Activated naive CD4-positive, alpha-beta T cell treated with anti-CD3 and anti-CD28 coated beads for 36 hours (primary cell): ENCODE measurements at places on chromosomes 7 and 10. TPM values are rescaled to one million over a fixed set of nuclear protein-coding genes. Genes with fewer than 3 reads are reported as not detected.

Gene CPED1
- total RNA-seq: not detected

Gene MMP21
- not detected for total RNA-seq

Gene DLX6
- total RNA-seq: not detected

Gene PHYHIPL
- not detected for total RNA-seq

Gene SORBS1
- 0.77 TPM for total RNA-seq

Gene GPR15LG
- not detected for total RNA-seq

Gene PRPS1L1
- total RNA-seq: not detected

Gene PLCE1
- total RNA-seq: 0.05 TPM

Gene ZMYND11
- 10.1 TPM for total RNA-seq

Gene WDR11
- total RNA-seq: 32.4 TPM

Gene CHN2
- not detected for total RNA-seq

Gene ZPBP
- not detected for total RNA-seq

Gene UPK3B
- total RNA-seq: 0.52 TPM

Gene AQP1
- total RNA-seq: 0.48 TPM

GRCh38 chr7:12539681-12540080 is 30.8 kb upstream of the SCIN start:
- no peak for DNase-seq

DNA sequence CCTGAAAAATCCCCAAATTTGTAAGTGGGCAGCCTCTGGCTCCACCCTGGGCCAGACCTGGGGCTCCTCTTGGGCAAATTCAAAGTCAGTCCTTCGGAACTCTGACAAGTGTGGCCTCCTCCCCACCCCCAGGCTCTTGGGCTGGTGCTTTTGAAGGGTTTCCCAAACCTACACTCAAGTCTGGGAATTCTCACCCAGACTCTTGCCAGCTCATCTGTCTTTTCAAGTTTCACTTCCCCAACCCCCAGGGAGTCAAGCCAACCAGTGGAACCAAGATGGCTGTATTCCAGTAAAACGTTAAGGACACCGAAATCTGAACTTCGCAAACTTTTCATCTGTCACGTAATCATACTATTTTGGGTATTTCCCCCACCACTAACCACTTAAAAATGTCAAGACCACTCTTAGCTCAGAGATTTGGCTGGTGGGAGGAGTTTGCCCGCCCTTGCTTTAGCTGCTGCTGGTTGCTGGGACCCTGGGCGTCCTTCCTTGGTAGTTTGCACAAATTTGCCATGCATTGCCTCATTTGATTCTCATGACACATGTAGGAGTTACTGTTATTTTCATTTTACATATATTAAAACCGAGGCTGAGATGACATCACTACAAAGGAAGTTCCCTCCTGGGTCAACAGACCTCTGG is 1.7 kb upstream of the MYO1G start:
- peak; percentile 95 for DNase-seq

- no peak for DNase-seq
Observed at GRCh38 chr10:103111031-103111917, 81.8 kb downstream of the NT5C2 start.

DNA sequence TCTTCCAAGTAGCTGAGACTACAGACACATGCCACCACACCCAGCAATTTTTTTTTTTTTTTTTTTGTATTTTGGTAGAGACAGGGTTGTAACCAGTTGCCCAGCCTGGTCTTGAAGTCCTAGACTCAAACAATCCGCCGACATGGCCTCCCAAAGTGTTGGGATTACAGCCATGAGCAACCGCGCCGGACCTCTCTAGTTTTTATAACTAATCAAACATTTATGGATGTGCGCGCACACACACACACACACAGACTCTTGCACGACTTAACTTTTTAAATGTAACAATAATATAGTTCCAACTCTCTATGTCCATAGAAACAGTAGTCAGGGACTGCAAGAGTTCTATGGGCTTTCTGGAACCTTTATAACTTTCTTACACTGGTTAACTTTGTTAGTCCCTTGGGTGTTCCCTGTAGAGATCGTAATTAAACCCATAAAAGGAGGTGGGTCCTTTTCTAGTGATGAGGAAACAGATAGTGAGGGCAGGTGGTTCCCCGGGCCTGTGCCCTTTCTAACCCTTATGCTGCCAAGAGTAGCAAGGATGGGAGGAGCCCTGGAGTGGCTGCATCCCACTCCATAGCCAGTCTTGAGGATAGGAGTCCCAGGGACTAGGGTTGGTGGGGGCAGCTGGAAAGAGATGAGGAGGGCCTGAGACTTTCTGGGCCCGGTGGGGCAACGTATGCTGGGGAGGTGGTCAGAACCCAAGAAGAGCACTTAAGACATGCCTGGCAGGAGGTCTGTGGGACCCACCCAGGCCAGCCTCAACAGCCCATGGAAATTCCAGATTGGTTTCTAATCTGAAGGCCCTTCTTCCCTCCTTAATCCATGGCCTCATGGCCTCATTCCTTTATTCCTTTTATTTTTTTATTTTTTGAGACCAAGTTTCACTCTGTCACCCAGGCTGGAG is 8.6 kb downstream of the MARVELD1 start:
- no peak for DNase-seq

DNA sequence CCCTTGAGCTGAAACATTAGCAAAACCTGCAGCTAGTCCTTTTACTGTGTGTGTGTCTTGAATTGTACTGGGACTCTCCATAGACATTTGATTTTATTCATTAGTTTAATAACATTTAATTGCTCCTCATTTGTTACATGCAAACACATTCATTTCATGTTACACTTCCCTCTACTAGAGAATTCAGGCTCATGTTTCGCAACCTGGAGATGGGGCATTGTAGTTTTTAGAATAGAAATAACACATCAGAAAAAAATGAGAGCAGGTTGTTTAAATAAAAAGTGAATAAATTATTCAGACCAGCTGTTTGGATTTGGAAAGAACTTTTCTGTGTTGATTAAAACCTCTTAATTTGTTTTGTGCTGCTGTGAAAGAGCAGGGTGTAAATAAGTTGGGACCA is 243.9 kb downstream of the ETV1 start:
- DNase-seq: no peak

DNA sequence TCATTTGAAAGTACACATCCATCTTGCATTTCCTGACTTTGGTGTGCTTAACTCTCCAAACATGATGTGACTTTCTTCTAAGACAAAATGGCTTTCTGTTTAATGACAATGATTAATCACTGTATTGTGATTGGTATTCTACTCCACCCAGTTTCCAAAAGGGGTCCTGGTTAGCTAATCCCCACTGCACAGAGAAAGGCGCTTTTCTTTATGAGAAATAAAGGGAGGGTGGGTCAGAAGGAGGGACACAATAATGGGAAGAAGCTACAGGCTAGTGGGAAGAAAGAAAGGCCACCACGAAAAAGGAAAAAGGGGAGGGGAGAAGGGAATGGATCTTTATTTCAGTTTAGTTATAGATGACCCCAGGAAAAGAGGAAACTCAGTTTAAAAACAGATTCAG is 69.2 kb downstream of the PRTFDC1 start:
- DNase-seq: no peak

- no peak for DNase-seq
Observed at GRCh38 chr10:96096958-96097357, 33.1 kb upstream of the ZNF518A start.

DNA sequence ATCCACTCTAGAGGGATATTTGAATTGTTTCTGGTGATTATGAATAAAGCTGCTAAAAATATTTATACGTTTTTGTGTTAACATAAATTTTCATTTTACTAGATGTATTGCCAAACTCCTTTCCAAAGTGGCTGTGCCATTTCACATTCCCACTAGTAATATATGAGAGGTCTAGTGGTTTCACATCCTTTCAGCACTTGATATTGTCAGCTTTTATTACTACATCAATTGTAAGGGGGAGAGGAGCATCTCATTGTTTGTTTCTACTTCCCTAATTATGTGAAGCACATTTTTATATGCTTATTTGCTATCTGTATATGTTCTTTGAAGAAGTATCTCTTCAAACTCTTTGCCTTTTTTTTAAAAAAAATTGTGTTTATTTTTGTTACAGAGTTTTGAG is 184.5 kb downstream of the ADK start:
- DNase-seq: no peak

GRCh38 chr7:78039790-78040776 is 241.5 kb downstream of the PHTF2 start:
- peak; percentile 54 for DNase-seq

DNA sequence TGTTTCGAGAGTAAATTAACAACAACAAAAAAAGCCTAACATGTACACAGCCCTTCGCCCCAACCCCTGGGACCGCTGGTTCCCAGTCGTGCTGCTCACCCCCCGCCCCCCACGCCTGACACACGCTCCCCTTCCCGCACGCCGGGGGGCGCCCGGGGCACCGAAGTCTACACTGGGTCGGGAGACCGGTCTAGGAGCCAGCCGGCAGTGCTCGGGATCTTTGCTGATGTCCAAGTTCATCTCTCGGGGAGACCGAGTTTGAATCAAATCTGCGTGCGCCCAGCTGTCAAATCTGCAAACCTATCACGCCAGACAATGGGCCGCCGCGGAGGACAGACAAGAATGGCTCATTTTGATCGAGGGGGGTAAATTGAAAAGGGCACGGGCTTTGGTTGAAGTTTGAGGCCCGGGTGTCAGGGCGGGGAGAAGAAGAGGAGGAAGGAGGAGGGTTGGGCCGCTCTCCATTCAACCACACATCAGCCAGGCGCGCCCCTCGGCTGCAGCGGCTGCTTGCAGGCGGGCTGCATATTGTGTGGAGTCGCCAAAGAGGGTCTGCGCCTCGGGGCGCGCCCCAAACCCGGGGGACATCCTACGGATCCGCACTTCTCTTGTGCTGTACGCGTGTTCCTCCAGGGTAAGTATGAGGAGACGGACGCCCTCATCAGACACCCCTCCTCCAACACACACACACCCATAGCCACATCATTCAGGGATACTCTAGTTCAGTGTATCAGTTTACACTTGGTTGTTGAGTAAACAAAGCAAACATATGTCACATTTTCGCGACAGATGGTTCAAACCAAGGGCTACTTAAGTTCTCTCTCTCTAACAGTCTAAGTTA is 1.3 kb upstream of the GFRA1 start:
- no peak for DNase-seq

DNA sequence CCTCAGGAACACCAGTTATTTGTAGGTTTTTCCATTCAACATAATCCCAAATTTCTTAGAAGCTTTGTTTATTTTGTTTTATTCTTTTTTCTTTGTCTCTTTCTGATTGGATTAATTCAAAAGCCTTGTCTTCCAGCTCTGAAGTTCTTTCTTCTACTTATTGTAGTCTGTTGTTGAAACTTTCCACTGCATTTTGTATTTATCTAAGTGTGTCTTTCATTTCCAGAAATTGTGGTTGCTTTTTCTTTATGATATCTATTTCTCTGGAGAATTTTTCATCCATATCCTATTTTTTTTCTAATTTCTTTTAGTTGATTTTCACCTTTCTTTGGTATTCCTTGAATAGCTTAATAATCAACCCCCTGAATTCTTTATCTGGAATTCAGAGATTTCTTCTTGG is 58.5 kb downstream of the SLC18A2 start:
- DNase-seq: no peak

- no peak for DNase-seq
Observed at GRCh38 chr7:38276096-38276877, 2.9 kb upstream of the TARP start.

- no peak for DNase-seq
Observed at GRCh38 chr10:51773681-51774080, 74.3 kb upstream of the CSTF2T start.

- DNase-seq: no peak
Observed at GRCh38 chr10:132511121-132512051, 26.2 kb upstream of the INPP5A start.

GRCh38 chr10:128540128-128540762 is 414.0 kb upstream of the MKI67 start:
- no peak for DNase-seq

- no peak for DNase-seq
Observed at GRCh38 chr7:14765731-14766130, 136.8 kb downstream of the DGKB start.

DNA sequence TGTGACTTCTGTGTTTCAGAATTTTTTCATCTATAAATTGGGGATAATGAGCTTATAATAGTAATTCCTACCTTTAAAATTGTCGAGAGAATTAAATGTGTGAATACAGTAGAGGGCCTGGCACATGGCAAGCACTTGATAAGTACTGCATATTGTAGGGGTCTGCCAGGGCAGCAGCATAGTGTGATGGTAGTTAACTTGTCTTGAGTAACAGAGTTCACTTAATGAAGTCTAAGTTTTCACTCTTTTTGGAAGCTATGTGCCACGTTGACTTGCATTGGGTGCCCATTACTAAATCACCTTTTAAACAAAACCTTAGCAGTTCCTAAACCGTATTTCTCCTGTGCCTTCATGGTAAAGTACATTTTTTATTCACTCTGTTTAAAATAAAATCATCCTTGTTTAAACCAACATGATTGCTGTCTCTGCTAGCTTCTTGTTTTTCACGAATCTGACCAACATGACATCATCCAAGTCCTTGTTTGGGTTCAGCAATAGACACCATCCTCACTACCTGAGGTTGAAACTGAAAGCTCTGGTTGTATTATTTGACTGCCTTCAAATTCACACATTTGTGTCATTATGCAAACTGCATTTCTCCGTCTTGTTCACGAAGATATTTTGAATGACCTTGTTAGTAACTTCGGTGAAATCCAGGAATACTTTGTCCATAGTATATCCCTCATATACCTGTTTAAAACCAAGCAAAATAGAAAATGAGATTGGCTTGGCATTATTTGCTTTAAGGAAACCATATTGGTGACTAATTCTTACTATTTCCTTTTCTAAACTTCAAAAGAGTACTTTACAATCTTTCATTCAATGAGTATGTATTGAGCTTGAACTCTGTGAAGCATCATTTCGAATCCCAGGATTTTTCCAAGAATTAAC is 340.2 kb downstream of the SUGCT start:
- no peak for DNase-seq

DNA sequence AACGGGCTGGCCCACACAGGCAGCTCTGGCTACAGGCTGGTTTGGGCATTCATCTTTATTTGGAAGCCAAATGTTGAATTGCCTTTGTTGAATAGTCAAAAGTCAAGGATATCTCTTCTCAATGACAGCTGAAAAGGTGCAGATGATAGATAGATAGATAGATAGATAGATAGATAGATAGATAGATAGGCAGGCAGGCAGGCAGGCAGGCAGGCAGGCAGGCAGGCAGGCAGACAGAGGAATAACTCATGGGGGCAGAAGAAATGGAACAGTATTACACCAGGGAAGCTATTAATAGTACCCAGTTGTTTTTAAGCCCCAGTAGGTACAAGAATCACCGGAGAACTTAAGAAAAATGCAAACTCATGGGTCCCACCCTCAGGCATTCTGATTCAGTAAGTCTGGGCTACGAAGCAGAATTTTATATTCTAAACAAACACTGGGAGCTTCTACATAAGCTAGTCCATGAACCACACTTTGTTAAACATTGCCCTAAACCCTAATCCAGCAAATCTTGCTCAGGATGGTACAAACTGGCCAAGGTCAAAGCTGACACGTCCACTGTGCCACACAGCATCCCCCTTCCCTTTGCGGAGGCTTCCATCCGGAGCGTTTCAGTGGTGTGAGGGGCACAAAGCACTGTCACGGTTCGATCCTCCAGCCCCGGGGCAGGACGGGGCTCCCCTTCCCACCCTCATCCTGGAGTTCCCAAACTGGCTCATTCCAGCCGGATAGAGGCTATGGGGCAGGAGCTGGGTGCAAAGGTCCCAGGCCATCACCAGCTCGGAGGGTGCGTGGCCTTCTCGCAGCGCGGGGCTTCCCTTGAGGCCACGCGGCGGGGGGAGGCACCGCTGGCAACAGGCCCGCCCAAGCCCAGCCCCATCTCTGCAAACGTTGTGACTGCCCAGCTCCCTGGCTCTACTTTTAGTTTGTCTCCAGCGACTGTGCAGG is 6.7 kb downstream of the PRKAG2 start:
- DNase-seq: no peak

- no peak for DNase-seq
Observed at GRCh38 chr7:141646826-141647480, 55.0 kb downstream of the DENND11 start.
